ENCODE measurements at places on chromosomes 2 and 18. TPM values are rescaled to one million over a fixed set of nuclear protein-coding genes. Genes with fewer than 3 reads are reported as not detected.

Gene ERFE
- total RNA-seq, result 2.0 TPM

Gene EGR4
- total RNA-seq, result not detected

Gene SERPINB4
- total RNA-seq, result not detected

Gene DPP4
- total RNA-seq, result 140 TPM

Gene LRATD1
- total RNA-seq, result under 0.01 TPM

Gene ANKRD29
- total RNA-seq, result 0.34 TPM

Gene CYRIA
- total RNA-seq, result under 0.01 TPM

Gene PROC
- not detected for total RNA-seq

Gene TSN
- 43.4 TPM for total RNA-seq

Gene TRIM43
- not detected for total RNA-seq

Gene LYG2
- not detected for total RNA-seq

Gene ACKR3
- total RNA-seq, result not detected

Gene TCF7L1
- 2.8 TPM for total RNA-seq

Gene FZD7
- 9.5 TPM for total RNA-seq

Gene MPP4
- 0.33 TPM for total RNA-seq

Gene FAM237A
- total RNA-seq, result not detected

Gene LAMA3
- under 0.01 TPM for total RNA-seq

Gene EDAR
- total RNA-seq, result not detected

Gene CRYGD
- 0.33 TPM for total RNA-seq

Gene NGEF
- total RNA-seq, result not detected

Gene SERPINB10
- not detected for total RNA-seq

Gene SERPINB3
- total RNA-seq, result not detected

Gene CYTIP
- not detected for total RNA-seq

Gene OTX1
- total RNA-seq, result 0.33 TPM

Gene POTEE
- total RNA-seq, result not detected

Gene HRH4
- not detected for total RNA-seq

Gene GNAL
- total RNA-seq, result 69.3 TPM

Gene PTGR3
- total RNA-seq, result 19.6 TPM

Data from melanocyte of skin (primary cell).